NCI-H2081 (cell line): ENCODE measurements at places on chromosomes 5 and 9.

DNA sequence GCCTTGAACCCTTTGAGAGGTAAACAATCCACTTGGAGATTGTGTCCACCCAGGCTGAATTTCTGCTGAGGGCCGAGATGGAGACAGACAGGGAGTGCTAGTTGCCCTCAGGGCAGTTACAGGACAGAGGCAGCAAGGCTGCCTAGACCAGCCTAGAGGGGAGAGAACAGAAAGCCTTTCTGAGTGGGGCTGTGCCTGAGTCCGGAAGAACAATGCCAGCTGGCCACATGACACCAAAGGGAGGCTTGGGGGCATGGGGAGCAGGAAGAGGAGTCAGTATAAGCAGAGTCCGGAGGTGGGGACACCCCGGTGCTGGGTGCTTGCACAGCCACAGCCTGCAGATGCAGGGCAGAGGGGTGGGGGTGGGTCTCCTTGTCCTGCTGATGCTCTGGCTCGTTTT is 145.7 kb downstream of the CFAP90 start:
- no peak for DNase-seq

- no peak for DNase-seq
Observed at GRCh38 chr5:143143973-143144372, 259.5 kb downstream of the NR3C1 start.

GRCh38 chr5:143188692-143189091 is 214.8 kb downstream of the NR3C1 start:
- no peak for DNase-seq

GRCh38 chr9:5442400-5443011 is 4.8 kb upstream of the PLGRKT start:
- DNase-seq = peak; percentile 51

GRCh38 chr9:8252445-8252844 is 452.9 kb upstream of the DMAC1 start:
- peak; percentile 16 for DNase-seq

GRCh38 chr5:115577741-115578140 is 24.5 kb downstream of the TICAM2 start:
- DNase-seq = no peak

DNA sequence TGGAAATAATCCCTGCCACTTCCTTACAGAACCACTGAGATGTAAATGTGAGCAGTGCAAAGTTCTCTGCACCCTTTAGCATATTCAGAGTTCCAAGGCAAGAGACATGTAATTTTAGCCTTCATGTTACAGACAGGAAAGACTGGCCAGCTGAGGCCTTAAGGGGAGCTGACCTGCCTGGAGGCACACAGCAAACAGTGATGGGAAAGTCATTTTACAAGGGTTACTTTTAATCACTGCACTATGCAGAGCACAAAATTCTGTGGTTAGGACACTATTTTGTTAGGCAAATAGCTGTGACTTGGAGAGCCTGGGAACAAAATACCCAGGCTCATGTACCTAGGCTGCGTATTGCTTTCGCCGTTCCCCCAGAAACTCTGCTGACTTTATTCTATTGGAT is 30.2 kb upstream of the TNIP1 start:
- DNase-seq = no peak

DNA sequence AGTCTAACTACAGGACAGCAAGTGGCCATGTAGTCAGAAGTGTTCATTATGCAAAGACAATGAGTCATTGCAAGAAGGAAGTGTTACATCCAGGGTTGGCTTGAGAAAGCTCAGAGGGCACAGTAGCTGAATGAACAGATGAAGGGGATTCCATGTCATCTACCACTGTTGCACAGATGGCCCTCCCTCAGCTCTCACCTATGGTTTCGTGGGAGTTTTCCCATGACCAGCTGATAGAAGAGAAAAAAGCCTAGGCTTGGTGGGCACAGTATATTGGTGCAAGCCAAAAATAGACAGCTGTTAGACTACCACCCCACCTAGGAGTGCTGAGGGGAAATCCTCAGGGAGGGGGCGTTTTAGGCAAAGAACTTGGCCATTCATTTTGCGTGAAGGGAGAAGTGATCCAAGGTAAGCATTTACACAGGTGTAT is 217.0 kb downstream of the DMRT2 start:
- no peak for DNase-seq

GRCh38 chr9:5402217-5402616 is 35.5 kb downstream of the PLGRKT start:
- no peak for DNase-seq
